Activated CD4-positive, alpha-beta T cell treated with anti-CD3 and anti-CD28 coated beads for 36 hours (primary cell): ENCODE measurements at places on chromosomes 3 and 15. TPM values are rescaled to one million over a fixed set of nuclear protein-coding genes. Genes with fewer than 3 reads are reported as not detected.
A peak's percentile ranks its signal among the peaks of the same experiment; 100 is the strongest.

DNA sequence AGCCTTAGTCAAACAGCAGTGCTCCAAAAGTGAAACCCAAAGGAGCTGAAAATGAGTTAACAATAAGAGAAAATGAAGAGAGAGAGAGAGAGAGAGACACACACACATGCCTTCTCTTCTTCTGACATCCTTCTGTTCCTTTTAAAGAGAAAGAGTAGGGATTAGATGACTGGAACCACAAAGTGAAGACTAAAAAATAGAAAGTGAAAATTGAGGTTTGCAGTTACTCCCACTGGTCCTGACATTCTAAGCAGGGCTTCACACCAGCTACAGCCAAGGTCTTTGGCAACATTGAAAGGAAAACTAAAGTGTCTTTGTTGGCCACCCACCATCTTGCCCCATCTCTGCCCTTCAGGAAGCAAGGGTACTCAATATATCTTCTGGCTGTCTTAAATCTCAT is 59.2 kb downstream of the USP50 start:
- peaks cover 37% of the 10 kb centered on the region for H3K36me3 ChIP-seq
- no peak overlapping the region for H3K4me3 ChIP-seq
- no peaks in the 10 kb centered on the region for H3K27me3 ChIP-seq
- H3K4me1 ChIP-seq, result peaks cover 17% of the 10 kb centered on the region
- H3K27ac ChIP-seq, result peak overlapping the region; percentile 49

DNA sequence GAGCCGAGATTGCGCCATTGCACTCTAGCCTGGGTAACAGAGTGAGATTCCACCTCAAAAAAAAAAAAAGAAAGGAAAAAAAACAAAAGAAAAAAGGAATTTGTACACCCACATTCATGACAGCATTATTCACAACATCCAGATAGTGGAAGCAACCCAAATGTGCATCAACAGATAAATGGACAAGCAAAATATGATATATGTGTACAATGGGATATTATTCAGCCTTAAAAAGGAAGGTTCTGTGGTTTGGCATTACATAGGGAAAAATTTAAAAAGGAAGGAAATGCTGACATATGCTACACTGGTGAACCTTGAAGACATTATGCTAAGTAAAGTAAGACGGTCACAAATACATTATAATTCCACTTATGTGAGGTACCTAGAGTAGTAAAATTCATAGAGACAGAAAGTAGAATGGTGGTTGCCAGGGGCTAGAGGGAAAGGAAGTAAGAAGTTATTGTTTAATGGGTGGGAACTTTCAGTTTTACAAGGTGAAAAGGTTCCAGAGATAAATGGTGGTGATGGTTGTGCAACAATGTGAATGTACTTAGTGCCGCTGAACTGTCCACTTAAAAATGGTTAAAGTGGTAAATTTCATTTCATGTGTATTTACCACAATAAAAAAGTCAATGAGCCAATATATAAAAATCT is 118.5 kb downstream of the MYLK start:
- H3K27ac ChIP-seq, result no peak overlapping the region
- H3K36me3 ChIP-seq, result no peaks in the 10 kb centered on the region
- H3K4me1 ChIP-seq, result no peaks in the 10 kb centered on the region
- H3K27me3 ChIP-seq, result peaks cover 1% of the 10 kb centered on the region
- no peak for DNase-seq

DNA sequence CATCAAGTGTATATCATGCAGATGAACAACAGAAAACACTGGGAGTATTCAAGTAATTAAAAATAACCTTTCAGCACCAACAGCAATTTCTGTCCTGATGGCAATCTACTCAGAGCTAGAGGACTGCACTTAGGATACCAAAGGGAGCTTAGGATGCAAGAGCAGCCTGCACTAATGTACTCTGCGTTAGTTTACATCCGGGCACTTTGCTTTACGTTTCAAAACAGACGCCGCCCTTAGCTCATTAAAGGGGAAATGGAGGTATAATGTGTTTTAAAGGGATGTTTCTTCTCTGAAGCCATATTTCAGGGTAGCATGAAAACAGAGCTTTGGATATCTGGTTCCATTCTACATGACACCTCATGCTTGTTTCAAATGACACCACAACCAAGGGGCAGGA is 14.0 kb upstream of the B3GNT5 start:
- H3K4me3 ChIP-seq, result no peak overlapping the region
- DNase-seq, result no peak
- H3K27ac ChIP-seq, result no peak overlapping the region
- H3K4me1 ChIP-seq, result peaks cover under 1% of the 10 kb centered on the region

- H3K36me3 ChIP-seq, result peaks cover 49% of the 10 kb centered on the region
- H3K27ac ChIP-seq, result peak overlapping the region; percentile 52
- H3K27me3 ChIP-seq, result no peaks in the 10 kb centered on the region
- no peak overlapping the region for H3K4me3 ChIP-seq
- peaks cover 65% of the 10 kb centered on the region for H3K4me1 ChIP-seq
- DNase-seq, result no peak
Observed at GRCh38 chr15:90394748-90395442, 6.9 kb downstream of the IQGAP1 start.

GRCh38 chr3:102165367-102165766 is 269.4 kb upstream of the ZPLD1 start:
- no peak for DNase-seq
- peaks cover 20% of the 10 kb centered on the region for H3K4me1 ChIP-seq
- no peaks in the 10 kb centered on the region for H3K36me3 ChIP-seq
- no peaks in the 10 kb centered on the region for H3K27me3 ChIP-seq

Gene STX19
- total RNA-seq, result not detected

Gene TMEM207
- not detected for total RNA-seq
